Activated CD8-positive, alpha-beta memory T cell treated with anti-CD3 and anti-CD28 coated beads for 1 hour (primary cell): ENCODE measurements at places on chromosomes 5 and 9.

- no peak for DNase-seq
These were observed 72.5 kb downstream of the STK10 start for GRCh38 chr5:172115541-172115982.

DNA sequence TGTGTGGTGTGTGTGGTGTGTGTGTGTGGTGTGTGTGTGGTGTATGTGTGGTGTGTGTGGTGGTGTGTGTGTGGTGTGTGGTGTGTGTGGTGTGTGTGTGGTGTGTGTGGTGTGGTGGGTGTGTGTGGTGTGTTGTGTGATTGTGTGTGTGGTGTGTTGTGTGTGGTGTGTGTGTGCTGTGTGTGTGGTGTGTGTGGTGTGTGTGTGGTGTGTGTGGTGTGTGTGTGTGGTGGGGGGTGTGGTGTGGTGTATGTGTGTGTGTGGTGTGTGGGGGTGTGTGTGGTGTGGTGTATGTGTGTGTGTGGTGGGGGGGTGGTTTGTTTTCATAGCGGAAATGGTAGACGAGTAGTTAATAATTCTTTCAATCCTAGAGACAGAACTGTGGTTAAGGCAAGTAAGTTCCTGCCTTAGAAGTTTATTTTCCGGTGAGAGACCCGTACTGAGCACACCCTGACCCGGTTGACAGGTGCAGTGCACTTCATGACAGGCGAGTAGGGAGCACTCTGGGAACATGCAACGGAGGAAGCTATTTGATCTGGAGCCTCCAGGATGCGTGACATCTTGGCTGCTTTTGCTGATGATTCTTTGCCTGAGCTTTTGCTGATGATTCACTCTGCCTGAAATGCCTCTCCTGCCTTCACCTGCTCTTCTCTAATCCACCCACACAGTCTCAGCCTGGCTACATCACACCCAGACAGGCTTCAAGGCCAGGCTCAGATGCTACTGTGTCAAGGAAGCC, 21.7 kb upstream of the FAT2 start:
- DNase-seq, result no peak

DNA sequence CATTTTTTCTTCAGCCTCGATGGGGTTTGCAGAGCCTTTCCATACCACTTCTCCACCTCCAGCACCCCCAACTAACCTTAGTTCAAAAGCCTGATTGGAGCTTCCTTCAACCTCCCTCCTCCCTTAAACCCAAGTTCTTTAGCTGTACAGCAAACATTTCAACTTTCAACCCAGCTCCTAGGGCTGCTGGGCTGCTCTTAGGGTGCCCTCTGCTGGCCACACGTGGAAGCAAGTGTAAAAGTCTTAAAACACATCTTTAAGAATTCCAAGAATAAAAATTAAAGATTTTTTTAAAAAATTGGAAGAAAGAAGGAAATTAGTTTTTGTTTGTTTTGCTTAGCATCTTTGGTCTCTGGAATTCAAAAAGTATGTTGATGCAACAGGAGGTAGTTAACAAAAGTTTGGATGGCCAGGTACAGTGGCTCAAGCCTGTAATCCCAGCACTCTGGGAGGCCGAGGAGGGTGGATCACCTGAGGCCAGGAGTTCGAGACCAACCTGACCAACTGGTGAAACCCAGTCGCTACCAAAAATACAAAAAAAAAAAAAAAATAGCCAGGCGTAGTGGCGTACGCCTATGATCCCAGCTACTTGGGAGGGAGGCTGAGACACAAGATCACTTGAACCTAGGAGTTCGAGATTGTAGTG, 15.5 kb upstream of the HSD17B3 start:
- DNase-seq, result peak; percentile 10

DNA sequence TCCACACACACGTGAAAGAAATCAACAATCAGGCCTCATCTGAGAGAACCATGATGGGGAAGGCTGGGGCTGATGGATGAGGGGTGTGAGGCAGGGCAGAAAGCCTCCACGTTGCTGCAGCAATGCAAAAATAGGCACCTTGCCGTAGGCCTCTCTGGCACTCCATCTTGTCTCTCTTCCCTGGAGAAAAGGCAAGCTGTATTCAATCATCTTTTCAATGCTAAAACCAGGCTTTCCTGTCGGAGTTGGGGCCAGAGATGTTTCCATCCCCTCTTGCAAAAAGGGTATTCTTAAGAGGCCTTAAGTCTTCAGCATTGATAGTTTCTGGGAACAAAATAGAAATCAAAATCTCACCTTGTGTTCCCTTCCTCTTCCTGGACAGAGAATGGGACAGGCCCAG, 80.9 kb downstream of the THBS4 start:
- no peak for DNase-seq
